Brain microvascular endothelial cell (primary cell): ENCODE measurements at places on chromosomes 1 and 21.

DNA sequence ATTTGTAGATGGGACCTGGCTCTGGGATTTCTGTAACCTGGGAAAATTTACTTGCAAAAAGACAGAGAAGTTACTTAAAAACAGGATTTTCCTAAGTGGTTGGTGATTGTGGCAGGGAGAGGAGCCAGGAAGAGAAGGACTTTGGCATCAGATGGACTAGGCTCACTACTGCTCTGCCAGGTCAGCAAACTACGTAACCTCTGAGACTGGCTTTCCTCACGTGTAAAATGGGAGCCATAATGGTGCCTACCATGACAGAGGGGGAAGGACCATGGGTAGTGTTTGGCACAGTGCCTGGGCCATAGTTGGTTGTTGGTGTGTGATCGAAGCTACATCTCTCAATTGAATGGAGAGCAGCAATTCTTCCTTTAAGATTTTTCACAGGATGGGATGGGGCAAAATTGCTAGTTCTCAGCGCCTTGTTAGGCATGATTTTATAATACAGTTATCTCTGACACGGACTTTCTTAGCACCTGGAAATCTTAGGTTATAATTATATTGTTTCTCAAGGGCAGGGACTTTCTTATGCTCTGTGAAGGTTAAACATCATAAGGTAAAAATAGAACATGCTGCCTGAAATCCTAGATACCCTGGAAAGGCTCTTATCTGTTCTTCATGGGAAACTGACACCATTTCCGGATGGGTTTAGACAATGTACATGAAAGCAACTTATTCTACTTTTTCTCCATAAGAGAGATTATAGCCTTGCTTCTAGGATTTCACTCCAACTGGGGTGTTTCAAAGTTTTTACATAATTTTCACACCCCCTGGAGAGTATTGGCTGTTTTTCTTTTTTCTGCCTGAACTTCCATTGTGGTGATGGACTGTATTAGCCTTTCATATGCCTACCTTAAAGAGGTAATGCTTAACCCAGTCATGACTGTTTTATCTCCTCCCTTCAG lies 10.9 kb downstream of the ROR1 start:
- DNase-seq, result no peak

DNA sequence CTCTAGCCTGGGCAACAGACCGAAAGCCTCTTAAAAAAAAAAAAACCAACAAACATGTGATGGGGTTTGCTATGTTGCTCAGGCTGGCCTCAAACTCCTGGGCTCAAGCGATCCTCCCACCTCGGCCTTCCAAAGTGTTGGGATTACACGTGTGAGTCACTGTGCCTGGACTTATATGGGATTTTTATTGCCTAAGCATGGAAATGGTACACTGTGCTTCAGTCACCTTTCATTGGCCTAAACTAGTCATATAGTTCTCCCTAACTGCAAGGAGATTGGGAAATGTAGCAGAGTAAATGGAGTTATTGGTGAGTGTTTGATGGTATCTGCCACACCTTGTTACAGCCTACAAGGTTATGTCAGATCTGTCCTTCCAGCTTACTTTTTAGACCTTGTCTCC lies 17.2 kb upstream of the MEF2D start:
- DNase-seq, result no peak

DNA sequence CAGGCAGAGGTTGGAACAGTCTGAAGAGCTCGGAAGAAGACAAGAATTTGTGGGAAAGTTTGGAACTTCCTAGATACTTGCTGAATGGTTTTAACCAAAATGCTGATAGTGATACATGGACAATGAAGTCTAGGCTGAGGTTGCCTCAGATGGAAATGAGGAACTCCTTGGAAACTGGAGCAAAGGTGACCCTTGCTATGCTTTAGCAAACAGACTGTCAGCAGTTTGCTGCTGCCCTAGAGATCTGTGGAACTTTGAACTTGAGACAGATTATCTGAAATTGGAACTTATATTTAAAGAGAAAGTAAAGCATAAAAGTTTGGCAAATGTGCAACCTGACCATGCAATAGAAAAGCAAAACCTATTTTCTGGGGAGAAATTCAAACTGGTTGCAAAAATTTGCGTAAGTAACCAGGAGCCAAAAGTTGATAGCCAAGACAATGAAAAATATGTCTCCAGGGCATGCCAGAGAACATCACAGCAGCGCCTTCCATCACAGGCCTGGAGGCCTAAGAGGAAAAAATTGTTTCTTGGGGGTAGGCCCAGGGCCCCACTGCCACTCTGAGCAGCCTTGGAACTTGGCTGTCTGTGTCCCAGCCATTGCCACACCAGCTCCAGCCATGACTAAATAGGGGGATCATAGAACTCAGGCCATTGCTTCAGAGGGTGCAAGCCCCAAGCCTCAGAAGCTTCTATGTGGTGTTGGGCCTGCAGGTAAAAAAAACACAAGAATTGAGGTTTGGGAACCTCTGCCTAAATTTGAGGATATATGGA lies 675.3 kb downstream of the LTN1 start:
- DNase-seq, result no peak

GRCh38 chr1:183372586-183373230 lies 45.5 kb downstream of the NMNAT2 start:
- DNase-seq, result no peak

- DNase-seq, result no peak
Observed at GRCh38 chr1:201194046-201194445, 3.4 kb downstream of the IGFN1 start.

GRCh38 chr1:29642519-29642918 lies 406.2 kb downstream of the PTPRU start:
- no peak for DNase-seq
